PC-3 (cell line): ENCODE measurements at places on chromosomes 7 and 10. TPM values are rescaled to one million over a fixed set of nuclear protein-coding genes. Genes with fewer than 3 reads are reported as not detected.

The HABP2 gene
- not detected in 2 replicates for total RNA-seq

The TMEM213 gene
- not detected in 2 replicates for total RNA-seq

DNA sequence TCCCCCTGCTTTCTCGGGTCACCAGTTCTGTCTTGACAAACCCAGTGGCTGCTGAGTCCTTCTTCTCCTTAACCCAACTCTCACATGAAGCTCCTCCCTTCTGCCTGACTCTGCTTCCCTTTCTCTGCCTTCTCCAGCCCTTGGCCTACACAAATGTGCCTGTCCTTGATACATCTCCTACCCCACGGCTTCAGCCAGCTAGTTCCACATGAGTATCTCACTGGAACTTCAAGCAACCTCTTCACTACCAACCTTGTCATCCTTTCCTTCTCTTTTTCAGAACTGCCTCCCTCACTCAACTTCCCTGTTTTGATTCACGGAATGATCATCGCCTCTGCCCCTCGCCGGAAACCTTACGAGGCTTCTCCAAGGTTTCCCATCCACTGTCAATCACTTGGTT is 55.9 kb downstream of the PDIA4 start:
- no peaks in the 10 kb centered on the region for H3K27me3 ChIP-seq
- no peaks in the 10 kb centered on the region for H3K4me1 ChIP-seq
- no peaks in the 10 kb centered on the region for H3K36me3 ChIP-seq
- no peak for DNase-seq

The MAGI2 gene
- total RNA-seq, result 0.06 TPM in 1 of 2 replicates, not detected in the other

The CCDC136 gene
- 9.8 and 10.5 TPM in 2 replicates for total RNA-seq

- peak overlapping the region; percentile 35 for H3K4me3 ChIP-seq
- peak overlapping the region; percentile 81 for H3K27ac ChIP-seq
- peaks cover 52% of the 10 kb centered on the region for H3K4me1 ChIP-seq
- peak; percentile 64 for DNase-seq
- no peaks in the 10 kb centered on the region for H3K27me3 ChIP-seq
- no peaks in the 10 kb centered on the region for H3K36me3 ChIP-seq
Observed at GRCh38 chr10:34759161-34759836, 55.8 kb downstream of the PARD3 start.

DNA sequence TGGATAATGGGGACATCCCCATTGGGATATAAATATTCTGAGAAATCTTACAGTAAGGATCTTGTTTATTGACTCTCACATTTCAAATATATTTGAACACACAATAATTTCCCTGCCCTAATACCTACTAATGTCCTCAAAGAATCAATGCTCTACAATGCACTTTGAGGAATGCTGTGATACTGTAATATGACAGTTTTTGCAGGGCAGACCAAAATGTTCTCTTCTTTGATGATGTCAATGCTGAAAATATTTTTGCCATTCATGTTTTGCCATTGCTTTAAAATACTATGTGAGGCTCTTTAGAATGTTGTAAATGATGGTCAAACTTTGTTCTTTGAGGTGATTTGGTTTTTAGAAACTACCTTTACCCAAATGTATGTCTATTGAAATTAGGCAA is 594.1 kb downstream of the INHBA start:
- no peaks in the 10 kb centered on the region for H3K36me3 ChIP-seq
- H3K27ac ChIP-seq, result peak overlapping the region; percentile 100
- no peak overlapping the region for H3K4me3 ChIP-seq
- DNase-seq, result peak; percentile 43
- H3K27me3 ChIP-seq, result no peaks in the 10 kb centered on the region

GRCh38 chr7:151581741-151582140 is 62.0 kb upstream of the RHEB start:
- peaks cover 12% of the 10 kb centered on the region; the same call in 1 of the 2 replicates for H3K36me3 ChIP-seq
- no peak overlapping the region for H3K27ac ChIP-seq
- no peak for DNase-seq
- no peak overlapping the region for H3K4me3 ChIP-seq
- H3K27me3 ChIP-seq, result no peaks in the 10 kb centered on the region

DNA sequence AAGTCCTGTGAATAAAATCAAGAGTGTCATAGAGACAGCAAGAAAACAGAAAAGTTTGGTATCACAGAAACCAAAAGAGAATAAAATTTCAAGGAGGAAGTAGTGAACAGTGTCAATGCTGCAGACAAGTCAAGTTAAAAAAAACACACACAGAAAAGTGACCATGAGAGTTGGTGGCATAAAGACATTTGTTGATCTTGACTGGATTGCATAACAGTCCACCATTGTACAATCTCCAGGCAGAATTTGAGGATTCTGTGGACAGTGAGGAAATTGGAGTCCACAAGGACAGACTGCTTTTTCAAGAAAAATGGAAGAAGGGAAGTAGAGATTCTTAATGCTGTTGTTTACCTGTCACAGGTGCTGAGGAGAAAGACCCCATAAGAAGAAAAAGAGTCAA is 412.5 kb downstream of the PLXDC2 start:
- H3K4me1 ChIP-seq, result no peaks in the 10 kb centered on the region
- no peak for DNase-seq
- H3K27ac ChIP-seq, result no peak overlapping the region
- H3K4me3 ChIP-seq, result no peak overlapping the region
- no peaks in the 10 kb centered on the region for H3K27me3 ChIP-seq

The HOXA7 gene
- 2.6 and 2.8 TPM in 2 replicates for total RNA-seq

- no peak overlapping the region for H3K4me3 ChIP-seq
- H3K27me3 ChIP-seq, result no peaks in the 10 kb centered on the region
- peak; percentile 83 for DNase-seq
- no peaks in the 10 kb centered on the region for H3K36me3 ChIP-seq
- H3K4me1 ChIP-seq, result 0 out of 2 replicates have a peak, but pooled peaks cover 6% of the 10 kb centered on the region
Observed at GRCh38 chr7:55325371-55325792, 39.8 kb upstream of the LANCL2 start.

DNA sequence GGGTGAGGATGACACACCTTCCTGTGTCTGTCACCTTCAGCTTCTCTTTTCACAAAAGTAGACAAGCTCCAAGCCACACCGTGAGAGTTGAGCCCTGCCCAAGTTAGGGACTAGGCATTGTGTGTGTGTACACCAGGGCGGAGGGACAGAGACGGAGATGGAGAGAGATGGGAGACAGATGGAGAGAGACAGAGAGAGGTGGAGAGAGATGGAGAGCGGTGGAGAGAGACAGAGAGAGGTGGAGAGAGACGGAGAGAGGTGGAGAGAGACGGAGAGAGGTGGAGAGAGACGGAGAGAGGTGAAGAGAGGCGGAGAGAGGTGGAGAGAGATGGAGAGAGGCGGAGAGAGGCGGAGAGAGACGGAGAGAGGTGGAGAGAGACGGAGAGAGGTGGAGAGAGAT is 207.0 kb downstream of the DNAJB6 start:
- no peak overlapping the region for H3K4me3 ChIP-seq
- H3K4me1 ChIP-seq, result no peaks in the 10 kb centered on the region
- H3K36me3 ChIP-seq, result no peaks in the 10 kb centered on the region
- H3K27ac ChIP-seq, result no peak overlapping the region
- H3K27me3 ChIP-seq, result no peaks in the 10 kb centered on the region

The TFPI2 gene
- total RNA-seq, result 53.1 and 62.6 TPM in 2 replicates

DNA sequence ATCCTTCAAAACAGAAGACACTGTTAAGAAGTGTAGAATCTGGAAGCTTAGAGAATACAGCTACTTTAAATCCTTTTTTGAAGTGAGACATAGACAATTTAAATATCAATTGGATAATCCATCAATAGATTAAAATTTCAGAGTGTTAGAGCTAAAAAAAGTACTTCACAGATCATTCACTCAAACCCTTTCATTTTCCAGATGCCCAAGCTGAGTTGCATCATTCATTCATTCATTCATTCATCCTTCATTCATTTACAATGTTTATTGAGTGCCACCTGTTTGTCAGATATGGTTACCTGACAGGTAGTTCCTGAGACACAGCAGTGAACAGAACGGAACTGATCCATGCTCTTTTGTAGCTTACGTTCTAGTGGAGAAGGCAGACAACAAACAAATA is 290.7 kb upstream of the MTPN start:
- DNase-seq, result no peak
- no peak overlapping the region for H3K27ac ChIP-seq
- no peaks in the 10 kb centered on the region; the same call in 1 of the 2 replicates for H3K36me3 ChIP-seq
- peaks cover 4% of the 10 kb centered on the region; the same call in 1 of the 2 replicates for H3K27me3 ChIP-seq
- H3K4me1 ChIP-seq, result no peaks in the 10 kb centered on the region

- H3K27me3 ChIP-seq, result no peaks in the 10 kb centered on the region
- H3K4me3 ChIP-seq, result no peak overlapping the region
- H3K4me1 ChIP-seq, result no peaks in the 10 kb centered on the region
- H3K36me3 ChIP-seq, result peaks cover 8% of the 10 kb centered on the region
- no peak for DNase-seq
- H3K27ac ChIP-seq, result no peak overlapping the region
Observed at GRCh38 chr10:18557960-18558359, 93.4 kb downstream of the NSUN6 start.

The GDF2 gene
- not detected in 2 replicates for total RNA-seq

GRCh38 chr10:8803992-8804391 is 749.5 kb downstream of the GATA3 start:
- no peak for DNase-seq
- H3K27ac ChIP-seq, result no peak overlapping the region
- H3K4me3 ChIP-seq, result no peak overlapping the region
- no peaks in the 10 kb centered on the region for H3K36me3 ChIP-seq

The MOGAT3 gene
- total RNA-seq, result not detected in 2 replicates

The WDFY4 gene
- not detected in 2 replicates for total RNA-seq

DNA sequence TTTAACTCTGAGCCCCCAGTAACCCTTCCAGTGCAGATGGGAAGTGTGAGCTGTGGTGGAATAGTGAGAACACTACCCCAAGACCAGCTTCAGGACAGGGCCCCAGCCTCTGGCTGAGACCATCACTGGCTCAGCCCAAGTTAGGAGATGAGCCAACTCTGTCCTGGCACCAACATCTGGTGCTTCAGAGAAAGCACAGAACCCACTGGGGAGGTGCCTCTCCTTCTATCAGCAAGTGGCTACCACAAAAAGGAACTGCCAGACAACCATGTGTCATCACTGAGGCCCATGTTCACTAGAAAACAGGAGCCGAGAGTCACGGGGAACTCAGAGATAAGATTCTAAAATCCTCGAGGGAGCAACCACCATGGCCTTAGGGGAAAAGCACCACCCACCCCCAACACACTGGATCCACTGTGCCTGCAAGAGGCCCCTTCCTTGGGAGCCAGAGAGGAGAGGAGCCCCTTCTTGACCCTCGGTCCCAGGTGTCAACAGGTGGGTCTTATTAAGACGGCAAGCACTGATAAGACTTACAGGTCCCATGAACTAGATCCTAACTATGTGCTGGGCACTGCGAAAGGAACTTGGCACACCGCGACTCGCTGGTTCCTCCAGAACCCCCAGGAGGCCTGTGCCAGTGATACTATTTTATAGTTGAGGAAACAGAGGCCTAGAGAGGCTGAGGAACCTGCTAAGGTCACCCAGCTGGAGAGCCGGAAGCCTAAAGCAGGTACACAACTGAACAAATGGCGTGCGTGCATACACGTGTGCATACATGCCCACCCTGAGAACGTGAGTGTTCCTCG is 102.7 kb downstream of the FAM53B start:
- no peak overlapping the region for H3K27ac ChIP-seq
- no peaks in the 10 kb centered on the region for H3K27me3 ChIP-seq
- H3K4me1 ChIP-seq, result no peaks in the 10 kb centered on the region
- no peak for DNase-seq
- H3K36me3 ChIP-seq, result no peaks in the 10 kb centered on the region

DNA sequence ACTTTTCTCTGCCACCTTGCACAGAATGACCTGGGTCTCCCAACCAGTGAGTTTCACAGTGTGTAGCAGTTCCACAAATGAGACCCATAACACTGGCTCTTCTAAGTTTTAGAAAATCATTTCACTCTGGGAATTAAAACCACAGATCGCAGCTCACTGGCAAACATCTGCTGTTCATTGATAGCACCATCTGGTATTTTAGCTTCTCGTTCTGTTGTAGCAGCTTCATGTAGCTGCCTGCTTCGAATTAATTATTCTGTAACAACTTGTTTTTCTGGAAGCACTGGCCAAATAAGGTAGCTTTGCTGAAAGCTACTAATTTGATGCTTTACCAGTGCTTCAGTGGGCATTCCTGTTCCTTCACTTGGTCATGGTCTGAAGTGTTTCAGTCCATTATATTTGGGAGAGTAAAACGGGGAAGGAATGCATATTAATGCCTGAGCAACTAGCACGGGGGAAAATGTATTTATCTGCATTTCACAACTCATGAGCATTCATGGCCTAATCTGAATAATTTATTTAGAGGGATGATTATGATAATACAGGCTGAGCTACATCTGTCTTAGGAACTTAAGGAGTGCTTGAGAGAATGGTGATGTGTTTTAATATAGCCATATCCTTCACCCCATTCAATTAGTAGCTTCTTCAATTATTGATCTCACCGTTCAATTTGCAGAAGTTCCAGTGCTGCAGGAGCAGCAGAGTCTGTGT is 447.4 kb downstream of the XPNPEP1 start:
- no peaks in the 10 kb centered on the region for H3K27me3 ChIP-seq
- no peaks in the 10 kb centered on the region for H3K36me3 ChIP-seq
- no peak overlapping the region for H3K4me3 ChIP-seq
- no peaks in the 10 kb centered on the region for H3K4me1 ChIP-seq

DNA sequence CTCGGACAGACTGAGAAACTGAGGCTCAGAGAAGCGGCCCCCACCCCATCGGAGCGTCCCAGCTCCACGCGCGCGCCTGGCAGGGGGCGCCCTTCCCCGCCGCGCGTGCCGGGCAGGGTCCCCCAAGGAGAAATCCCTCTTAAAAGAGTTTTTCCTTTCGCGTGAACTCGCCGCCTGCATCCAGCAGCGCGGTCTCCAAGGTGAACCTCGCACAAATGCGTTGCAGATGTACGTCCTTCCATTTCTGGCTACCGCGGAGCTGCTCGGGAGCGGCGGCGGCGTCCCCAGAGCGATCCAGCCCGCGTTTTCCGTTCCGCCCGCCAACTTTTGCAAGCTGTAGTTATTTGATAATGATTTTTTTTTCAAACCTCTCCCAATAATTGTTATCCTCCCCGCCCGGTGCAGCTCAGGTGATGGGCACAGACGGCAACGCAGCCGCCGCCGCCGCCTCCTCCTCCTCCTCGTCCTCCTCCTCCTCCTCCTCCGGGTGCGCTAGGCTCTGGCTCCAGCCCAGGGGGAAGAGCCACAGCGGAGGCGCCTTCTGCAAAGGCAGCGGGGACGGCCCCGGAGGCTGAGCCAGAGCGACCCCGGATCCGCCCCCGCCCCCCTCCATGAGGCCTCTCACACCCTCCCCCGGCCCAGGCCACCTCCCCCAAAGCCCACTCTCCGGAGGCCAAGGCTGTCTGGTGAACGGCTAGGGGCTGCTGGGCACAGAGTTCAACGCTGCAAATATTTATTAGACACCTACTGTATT is 74.0 kb upstream of the CUX1 start:
- H3K27me3 ChIP-seq, result no peaks in the 10 kb centered on the region
- H3K4me1 ChIP-seq, result peaks cover 13% of the 10 kb centered on the region
- no peak overlapping the region for H3K27ac ChIP-seq
- H3K36me3 ChIP-seq, result no peaks in the 10 kb centered on the region
- peak; percentile 49 for DNase-seq

The CNPY1 gene
- total RNA-seq, result not detected in 2 replicates
